LHCN-M2 (cell line): ENCODE measurements at places on chromosomes 2 and 18. TPM values are rescaled to one million over a fixed set of nuclear protein-coding genes. Genes with fewer than 3 reads are reported as not detected.

Gene ASPRV1
- total RNA-seq, result 0.34 TPM in 1 of 2 replicates, not detected in the other

Gene KDSR
- 33.2 and 37.6 TPM in 2 replicates for total RNA-seq

Gene IL36A
- total RNA-seq, result not detected in 2 replicates

Gene CFAP65
- total RNA-seq, result under 0.01 TPM in 1 of 2 replicates, not detected in the other

Gene REG3G
- total RNA-seq, result not detected in 2 replicates

Gene SP9
- 0.06 TPM in 1 of 2 replicates, not detected in the other for total RNA-seq

DNA sequence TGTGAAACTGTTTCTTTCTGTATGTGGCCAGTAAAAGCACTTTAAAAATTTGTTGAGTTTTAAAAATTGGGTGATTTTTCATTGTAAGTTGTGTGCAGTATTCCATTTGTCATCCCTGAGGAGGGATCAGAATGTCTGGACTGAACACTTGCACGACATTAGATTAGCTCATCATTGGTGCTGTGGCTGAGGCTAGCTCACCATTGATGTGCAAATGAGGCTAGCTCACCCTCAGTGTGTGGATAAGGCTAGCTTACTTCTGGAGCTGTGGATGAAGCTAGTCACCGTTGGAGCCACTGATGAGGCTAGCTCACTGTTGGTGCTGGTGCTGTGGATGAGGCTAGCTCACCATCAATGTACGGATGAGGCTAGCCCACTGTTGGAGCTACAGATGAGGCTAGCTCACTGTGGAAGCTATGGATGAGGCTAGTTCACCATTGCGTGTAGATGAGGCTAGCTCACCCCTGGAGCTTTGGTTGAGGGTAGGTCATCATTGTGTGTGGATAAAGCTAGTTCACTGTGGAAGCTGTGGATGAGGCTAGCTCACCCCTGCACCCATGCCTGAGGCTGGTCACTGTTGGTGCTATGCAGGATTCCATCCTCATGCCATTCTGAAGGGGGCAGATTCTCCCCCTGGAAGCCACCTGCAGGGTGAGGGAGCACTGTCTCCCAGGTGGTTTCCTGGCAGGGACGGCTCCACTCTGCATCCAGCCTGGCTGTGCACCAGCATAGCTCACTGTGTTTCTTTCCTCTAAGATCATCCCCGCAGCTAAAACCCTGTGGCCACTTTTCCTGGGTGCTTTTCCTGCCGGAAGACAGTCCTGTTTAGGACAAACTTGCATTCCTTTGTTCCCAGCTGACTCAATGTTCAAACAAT lies 101.1 kb downstream of the TWIST2 start:
- no peak for DNase-seq

DNA sequence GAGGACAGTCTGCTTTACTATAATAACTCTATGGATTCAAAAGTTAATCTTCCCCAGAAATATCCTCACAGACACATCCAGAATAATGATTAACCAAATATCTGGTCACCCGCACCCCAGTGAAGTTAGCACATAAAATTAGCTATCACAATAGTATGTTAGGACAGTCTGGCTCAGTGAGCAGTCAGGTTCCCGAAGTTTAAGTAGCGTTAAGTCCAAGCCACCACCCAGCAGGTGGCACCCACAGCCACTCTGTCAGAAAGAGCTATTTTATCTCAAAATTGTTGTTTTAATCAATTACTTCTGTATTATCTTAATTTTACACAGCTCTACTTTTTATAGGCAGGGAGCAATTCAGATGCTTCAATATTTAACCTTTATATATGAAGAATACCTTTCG lies 537.5 kb downstream of the MBD2 start:
- DNase-seq, result no peak

- DNase-seq, result peak; percentile 5
Observed at GRCh38 chr18:79217979-79218604, 148.9 kb downstream of the ATP9B start.

- DNase-seq, result no peak
Observed at GRCh38 chr2:51329512-51329911, 297.6 kb upstream of the NRXN1 start.

DNA sequence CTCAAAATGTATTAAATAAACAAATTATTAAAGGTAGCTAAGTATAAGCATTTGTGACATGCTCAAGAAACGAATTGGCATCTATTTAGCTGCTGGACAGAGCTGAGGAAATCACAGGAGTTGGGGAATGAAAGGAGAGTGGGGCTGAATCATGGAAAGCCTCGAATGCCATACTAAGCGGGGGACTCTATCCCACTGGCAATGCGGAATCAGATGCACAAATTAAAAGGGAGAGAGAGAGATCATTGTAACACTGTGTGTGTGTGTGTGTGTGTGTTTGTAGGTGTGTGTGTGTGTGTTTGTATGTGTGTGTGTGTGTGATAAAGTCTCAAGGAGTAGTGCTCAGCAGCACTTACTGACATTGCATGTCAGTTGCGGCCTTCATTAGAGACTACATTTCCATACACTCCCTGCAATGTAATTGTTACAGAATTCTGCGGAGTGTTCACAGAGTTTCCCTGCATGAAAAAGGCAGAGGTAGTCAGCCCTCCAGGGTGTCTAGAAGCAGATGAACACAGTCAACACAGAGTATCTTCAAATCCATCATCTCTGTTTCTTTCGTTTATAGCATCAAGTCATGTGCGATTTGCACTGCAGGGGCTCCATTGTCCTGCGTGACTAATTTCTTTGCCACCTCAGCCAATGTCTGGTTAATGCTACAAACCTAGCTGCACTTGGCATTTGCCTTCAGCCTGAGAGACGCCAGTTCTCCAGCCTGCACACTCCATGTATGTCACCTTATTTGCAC lies 111.7 kb upstream of the CYRIA start:
- DNase-seq, result no peak

GRCh38 chr2:46937471-46937901 lies 21.9 kb upstream of the MCFD2 start:
- DNase-seq, result peak; percentile 8

DNA sequence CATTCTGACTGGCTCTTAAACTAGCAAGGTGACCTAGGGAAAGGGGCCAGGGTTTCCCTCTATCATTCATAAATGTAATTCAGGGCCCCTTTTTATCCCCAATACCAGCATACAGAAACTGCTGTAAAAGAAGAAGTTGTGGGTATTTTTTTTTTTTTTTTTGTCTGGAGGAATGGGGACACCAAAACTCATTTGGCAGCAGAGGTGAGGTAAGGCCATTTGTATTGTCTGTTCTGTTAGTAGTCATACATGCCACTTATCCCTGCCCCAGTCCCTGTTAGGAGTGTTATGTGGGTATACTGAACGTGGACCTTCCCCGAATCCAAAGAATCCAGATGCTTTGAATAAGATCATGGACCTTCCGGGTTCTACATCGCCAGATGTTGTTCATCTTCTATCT lies 1.7 kb downstream of the SEPTIN2 start:
- no peak for DNase-seq

DNA sequence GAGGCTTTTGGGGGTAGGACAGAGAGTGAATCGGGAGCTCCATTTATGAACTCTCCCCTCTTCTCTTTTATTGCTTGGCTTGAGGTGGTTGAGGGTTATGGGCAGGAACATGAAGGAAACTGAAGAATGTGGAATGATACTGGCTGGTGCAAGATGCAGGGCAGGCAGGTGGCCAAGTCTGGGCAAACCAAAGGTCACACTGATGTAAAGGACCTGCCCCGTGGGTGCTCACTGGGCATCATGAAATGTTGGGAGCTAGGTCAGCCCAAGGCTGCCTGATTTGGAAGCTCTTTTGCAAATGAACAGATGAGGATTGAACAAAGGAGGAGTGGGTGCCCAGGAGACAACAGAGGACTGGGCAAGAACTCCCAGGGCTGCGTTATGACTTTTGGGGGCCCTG lies 328.9 kb downstream of the CLIP4 start:
- DNase-seq, result no peak

- DNase-seq, result peak; percentile 75
Observed at GRCh38 chr18:56067969-56068671, 480.1 kb upstream of the TCF4 start.

GRCh38 chr18:49546719-49547273 lies 15.1 kb upstream of the LIPG start:
- DNase-seq, result no peak

- DNase-seq, result no peak
Observed at GRCh38 chr2:156319811-156320485, 12.6 kb downstream of the NR4A2 start.

- no peak for DNase-seq
Observed at GRCh38 chr2:157627594-157628476, 829 bp downstream of the ACVR1C start.

- no peak for DNase-seq
Observed at GRCh38 chr2:98110741-98111140, 23.8 kb downstream of the VWA3B start.

DNA sequence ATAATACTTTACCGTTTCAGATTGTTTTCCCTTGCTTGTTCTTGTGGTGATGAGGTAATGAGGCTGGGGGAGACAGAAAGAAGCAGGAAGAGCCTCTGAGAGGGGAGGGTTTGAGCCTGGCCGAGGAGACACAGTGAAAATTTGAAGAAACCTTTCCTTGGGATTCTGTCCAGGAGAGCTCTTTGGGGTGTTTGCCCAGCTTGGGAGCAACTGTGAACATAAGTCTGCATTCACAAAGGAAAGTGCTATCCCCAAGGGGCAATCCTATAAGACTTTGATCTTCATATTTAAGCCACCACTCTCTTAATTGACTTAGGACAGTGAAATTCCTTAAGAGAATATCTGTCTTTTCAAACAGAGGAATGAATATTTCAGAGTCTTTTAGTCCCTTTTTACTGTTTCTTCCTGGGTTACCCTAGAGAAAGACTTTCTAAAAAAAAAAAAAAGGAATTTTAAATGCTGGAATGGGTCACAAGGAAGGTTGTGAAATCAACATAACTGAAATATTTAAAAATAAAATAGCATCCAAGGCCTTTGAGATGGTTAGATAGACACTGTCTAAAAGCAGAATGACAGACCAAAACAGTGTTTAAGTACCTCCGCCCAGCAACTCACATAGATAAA lies 52.5 kb upstream of the STAM2 start:
- DNase-seq, result no peak

DNA sequence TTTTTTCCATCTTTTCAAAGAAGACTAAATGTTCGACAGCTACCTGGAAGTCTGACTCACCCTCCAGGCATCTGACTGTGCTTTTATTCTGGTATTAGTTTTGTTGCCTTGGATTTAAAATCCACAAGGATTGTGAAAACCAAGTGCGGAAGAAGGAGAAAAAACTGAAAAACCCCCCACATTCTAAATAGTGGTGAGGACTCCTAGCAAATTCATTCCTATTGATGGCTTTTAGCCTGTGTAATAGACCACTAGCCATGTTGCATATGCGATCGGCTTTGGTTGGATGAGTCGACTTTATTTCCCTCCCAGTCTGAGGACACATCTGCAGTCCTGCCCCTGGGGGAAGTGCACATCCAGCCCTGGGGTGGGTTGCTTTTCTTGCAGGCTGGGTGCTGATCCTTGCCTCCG lies 16.9 kb downstream of the LDLRAD4 start:
- DNase-seq, result no peak

DNA sequence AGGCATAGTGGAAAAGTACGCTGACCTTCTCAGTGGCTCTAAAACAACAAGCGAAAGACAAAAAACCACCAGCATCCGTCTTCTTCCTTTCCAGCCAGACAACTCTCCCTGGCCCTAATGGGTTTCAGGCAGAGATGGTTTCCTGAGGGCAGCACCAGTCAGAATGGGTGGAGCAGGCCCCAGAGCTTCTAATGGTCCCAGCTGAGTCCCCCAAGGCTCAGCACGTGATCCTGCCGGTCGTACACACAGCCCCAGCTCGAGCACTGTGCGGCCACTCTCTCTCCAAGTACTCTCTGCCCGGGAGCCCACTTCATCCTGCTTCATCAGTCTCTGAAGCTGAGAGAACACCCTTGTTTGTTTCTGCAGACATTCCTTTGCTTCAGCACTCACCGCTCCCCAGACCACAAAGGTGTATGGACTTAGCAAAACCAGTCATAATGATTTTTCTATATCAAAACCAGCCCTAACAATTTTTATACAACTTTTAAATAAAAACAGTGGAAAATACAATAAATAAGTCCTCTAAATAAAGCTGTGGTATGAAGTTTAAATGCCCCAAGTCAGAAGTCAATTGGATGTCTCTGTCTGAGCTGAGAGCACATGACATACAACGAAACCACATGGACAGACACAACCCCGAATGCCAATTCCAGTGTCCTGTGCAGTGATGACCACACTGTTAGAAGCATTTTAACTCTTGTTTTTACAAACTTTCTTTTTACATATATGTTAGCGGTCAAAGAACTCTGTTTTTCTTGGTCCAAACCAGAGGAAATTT lies 63.9 kb downstream of the PARD6G start:
- DNase-seq, result no peak

- no peak for DNase-seq
Observed at GRCh38 chr2:173962583-173963110, 2.5 kb downstream of the SP3 start.

- no peak for DNase-seq
Observed at GRCh38 chr2:112618383-112618782, 27.4 kb upstream of the SLC20A1 start.

DNA sequence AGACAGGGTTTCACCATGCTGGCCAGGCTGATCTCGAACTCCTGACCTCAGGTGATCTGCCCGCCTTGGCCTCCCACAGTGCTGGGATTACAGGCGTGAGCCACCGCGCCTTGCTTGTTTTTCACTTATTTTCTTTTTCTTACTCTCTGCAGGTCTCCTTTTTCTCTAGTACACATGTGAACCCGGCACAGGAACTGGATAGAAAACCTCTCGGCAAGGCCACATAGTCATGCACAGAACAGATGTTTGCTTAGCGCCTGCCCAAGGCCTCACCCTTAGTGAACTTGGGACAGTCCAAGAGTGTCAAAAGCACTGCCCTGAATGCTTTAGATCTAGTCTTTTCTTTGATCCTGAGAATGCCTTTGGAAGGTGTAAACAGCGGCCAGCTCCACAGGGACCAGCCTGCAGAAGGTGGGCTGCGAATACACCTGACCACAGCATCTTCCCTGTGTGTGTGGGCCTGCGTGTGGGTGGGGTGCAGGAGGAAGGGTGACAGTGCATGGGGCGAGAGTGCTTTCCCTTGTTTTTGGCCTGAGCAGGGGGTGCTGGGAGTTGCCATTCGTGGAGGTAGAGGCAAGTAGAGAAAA lies 27.0 kb downstream of the IMPA2 start:
- DNase-seq, result no peak

DNA sequence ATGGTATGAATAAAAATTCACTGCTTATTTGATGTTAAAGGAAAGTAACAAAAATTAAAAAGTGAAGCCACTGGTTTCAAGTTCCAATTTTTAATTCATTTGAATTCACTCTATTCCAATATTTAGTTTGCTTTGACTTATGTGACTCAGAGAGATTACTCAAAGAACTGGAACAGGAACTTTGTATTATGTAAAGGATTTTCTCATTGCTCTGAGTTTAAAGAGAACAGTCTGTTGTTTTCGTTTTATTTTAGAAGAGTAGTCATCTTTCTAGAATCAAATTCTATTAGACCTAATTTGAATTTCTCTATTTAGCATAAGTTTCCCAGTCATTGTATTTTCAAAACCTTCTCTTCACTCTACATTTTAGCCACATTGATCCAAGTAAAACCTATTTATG lies 300.1 kb upstream of the SLC8A1 start:
- DNase-seq, result peak; percentile 22
